ENCODE measurements at places on chromosomes 2 and 18. TPM values are rescaled to one million over a fixed set of nuclear protein-coding genes. Genes with fewer than 3 reads are reported as not detected.

SLC9A4 gene
- 0.11 TPM for total RNA-seq

DLGAP1 gene
- total RNA-seq: 135 TPM

ZSWIM2 gene
- not detected for total RNA-seq

NOSTRIN gene
- total RNA-seq: not detected

DNA sequence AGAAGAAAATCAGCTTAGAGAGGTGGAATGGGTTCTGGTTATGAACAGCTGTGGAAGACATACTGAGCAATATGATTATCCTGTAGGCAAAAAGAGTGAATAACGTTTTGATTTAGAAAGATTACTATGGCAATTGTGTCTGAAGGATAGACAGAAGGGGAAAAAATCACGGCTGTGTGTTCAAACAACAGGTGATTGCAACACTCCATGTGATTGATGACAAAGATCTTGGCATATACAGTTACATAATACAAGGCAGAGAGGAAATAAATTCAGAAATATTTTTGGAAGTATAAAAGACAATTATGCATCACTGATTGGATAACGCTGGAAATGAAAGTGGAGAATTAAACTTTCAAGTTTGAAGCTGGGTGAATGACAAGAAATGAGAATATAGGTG, 58.5 kb upstream of the KCNJ3 start:
- DNase-seq: no peak

All from A673 (cell line).